ENCODE measurements at places on chromosomes 11 and 22.

DNA sequence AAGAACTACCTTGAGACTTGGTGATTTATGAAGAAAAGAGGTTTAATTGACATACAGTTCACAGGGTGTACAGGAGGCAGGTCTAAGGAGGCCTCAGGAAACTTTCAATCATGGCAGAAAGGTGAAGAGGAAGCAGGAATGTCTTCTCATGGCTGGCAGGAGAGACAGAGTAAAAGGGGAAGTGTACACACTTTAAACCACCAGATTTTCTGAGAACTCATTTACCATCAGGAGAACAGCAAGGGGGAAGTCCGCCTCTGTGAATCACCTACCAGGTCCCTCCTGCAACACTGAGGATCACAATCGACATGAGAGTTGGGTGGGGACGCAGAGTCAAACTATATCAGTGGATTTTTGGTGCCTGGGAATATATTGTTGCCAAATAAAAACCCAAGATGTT lies 40.3 kb upstream of the OR5D13 start:
- no peak for DNase-seq

- DNase-seq = no peak
Measured at GRCh38 chr11:128581561-128582272, 5.6 kb downstream of the ETS1 start.

DNA sequence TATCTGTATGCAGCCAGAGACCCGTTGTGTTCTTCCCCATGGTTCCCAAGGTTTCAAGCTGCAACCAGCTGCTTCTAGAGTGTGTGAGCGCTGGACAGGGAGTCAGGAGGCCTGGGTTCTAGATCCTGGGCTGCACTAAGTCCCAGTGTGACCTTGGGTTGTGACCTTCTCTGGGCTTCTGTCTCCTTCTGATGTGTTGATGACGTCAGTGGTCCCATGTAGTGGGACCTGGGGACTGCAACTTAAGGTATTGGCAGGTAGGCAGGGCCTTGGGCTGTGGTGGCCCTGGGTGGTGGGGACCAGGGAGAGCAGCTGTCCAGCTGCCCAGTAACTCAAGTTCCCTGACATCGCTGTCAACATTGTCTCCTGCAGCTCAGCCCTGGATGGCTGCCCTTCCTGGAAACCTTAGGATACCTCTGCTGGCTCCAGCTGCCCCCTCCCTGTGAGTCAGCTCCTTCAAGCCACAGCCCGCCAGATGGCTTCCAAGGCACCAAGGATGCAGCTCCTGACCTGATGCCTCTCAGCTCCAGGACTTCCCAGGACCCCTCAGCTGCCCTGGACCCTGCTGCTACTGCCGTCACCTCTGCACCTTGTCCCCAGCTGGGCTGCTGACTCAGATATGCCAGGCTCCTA lies 1.3 kb upstream of the PVALB start:
- no peak for DNase-seq

- no peak for DNase-seq
Measured at GRCh38 chr11:7490535-7490934, 5.2 kb downstream of the OLFML1 start.

GRCh38 chr22:36913427-36914389 lies at the start of gene CSF2RB:
CSF2RB (plus strand) TSS chr22:36913628; CDS start chr22:36922208, 8,580 bp downstream.
- peak; percentile 16 for DNase-seq

GRCh38 chr11:110069158-110069737 lies 23.9 kb upstream of the ZC3H12C start:
- DNase-seq = no peak

DNA sequence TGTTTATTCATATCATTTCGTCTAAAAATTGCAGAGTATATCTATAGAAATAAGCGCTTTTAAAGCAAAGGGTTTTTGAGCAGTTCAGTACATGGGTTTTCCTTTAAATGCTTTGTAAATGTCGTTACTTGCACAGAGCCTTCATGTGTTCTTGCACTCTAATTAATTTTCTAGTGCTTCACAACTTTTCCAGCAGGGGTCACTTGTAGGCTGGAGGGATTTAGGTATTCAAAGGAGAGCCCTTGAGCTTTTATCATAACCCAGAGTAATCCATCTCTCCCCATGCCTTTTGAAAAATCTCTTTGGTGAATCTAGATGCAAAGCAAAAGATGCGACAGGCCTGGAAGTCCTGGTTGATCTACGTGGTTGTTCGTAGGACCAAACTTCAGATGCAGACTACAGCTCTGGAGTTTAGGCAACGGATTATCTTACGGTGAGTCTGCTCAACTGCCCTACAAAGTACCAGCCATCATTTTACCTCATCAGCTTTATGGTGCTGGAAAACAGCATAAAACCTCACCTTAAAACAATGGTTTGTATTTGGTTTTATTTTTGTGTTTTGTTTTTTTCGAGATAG lies 60.4 kb downstream of the SFI1 start:
- peak; percentile 45 for DNase-seq

DNA sequence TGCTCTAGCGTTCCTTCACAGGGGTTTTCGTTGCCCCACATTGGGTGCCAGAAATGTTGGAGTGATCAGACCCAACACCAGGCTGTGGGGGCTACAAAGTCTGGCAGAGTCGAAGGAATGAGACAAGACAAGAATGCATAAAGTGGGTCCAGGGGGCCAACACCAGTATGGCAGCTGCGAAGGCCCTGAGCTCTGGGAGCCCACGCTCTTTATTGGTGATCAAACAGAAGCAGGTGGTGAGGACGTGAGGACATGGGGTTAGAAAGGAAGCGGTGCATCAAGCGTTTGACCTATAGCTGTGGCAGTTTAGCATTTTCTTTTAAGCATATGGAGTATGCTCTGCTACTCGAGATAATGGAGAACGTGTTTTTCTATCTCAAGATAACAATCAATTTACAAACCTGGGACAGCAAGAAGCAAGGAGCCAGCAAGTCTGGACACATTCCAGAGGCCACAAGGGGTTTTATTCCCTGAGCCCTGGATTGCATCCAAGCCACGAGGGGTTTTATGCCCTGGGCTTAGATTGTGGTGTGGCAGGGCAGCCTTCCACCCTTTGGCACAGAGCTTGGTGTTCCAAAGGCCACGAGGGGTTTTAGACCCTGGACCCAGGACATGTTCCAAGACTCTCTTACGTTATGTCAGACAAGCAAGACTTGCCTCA lies 3.9 kb upstream of the DNAJB13 start:
- no peak for DNase-seq

DNA sequence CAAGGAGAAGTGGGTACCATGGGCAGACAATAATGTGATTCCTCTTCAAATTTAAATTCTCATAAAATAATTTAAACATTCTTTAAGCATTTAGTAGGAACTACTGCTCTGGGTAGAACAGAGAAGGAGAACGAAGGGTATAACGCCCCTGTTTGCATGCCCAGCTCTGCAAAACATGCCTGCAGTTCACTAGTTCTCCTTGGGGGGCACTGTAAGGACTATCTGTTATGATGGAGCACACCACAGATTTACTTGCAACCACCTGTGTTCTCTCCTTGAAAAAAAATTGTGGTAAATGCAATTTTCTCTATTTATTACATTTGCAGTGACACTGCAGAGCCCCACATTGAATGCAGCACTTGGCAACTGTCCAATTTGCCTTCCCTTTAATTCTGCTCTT lies 100.3 kb downstream of the GUCY1A2 start:
- DNase-seq = no peak

DNA sequence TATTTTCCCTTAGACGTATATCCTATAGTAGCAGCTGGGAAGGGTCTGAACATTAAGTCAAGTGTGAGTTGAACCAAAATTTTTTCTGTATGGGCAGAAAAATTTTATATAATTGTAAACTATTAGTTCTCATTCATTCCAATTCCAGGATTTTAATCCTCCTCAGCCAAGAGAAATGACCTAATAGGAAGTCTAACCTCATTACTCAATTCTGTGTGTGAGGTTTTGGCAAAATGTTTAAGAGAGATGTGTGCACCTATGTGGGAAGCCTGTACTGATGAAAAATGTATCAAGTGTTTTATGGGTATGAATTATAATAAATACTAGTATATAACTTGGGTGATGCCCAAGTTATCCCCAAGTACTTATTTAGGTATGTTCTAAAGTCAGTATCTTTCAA lies 311.6 kb upstream of the PITPNB start:
- no peak for DNase-seq

GRCh38 chr11:44758983-44759382 lies 32.2 kb downstream of the TSPAN18 start:
- DNase-seq = no peak

DNA sequence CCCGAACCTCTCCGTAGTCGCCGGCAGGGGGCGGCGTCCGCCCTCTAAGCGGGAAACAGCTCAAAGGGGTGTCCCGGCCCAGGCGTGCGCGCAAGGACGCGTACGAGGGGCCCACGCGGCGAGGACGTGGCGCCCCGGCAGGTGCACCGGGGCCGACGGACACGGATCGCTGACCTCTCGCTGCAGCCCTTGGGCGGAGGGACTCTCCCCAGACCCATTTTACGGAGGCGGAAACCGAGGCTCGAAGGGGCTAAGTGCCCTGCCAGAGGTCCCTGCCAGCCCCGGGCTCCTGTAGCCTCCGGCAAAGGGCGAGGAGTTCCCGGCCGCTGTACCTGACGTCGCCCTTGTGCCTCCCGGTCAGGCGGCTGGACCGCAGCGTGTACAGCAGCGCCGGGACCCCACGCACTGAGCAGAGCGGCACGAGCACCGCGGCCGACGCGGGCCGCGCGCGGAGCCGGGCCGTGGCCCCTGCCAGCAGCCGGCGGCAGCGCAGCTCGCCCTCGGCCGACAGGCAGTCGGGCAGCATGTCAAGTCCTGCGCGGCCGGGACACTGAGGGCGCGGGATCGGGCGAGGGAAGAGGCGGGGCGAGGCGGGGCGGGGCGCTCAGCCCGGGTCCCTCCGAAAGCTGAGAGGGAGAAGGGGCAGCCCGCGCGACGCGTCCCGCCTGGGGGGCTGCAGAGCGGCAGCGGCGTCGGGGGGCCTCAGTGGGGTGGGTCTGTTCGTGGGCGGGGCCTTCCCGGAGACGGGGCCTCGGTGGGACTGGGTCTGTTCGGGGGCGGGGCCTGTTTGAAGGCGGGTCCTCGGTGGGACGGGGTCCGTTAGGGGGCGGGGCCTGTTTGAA lies at the start of gene NUDT8:
TSS of gene NUDT8 (minus strand) at position 552 of the 842 bp plus-strand sequence. CDS start at position 526, 26 bp downstream.
- peak; percentile 89 for DNase-seq

DNA sequence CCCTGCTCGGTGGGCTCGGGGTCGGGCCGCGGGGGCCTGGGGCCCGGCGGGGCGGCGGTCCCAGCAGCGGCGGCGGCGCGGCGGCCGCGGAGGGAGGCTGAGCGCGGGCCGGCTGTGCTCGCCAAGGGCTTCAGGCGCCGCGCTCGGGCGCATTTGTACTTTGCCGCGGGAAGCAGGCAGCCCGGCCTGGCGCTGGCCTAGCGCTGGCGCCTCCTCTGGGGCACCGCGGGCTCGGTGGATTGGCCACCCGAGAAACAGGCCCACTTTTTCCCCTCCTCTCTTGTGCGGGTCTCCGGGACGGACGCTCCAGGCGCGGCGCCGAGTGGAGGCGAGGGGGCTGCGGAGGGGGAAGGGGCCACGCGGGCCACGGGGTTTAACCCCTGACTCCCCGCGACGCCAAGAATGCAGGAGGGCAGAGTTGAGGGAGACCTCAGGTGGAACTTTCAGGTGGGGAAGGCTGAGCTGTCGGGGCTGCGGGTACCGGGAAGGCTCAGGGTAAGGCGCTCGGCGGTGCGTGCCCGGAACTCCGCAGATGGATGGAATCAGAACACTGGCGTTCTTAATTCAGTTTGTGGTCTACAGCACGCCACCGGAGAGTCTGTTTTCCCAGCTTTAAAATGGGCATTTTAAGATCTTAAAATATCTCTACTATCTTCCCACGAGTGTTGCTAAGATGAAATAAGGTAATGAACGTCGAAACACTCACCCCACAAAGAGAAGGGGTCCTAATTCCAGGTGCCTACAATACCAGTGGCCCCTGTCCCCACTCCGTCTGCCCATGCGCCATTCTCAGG lies at the start of gene CHRDL2:
TSS of gene CHRDL2 (minus strand) at position 126 of the 794 bp plus-strand sequence. CDS start 538 bp downstream, outside the sequence.
- DNase-seq = no peak

- DNase-seq = no peak
Measured at GRCh38 chr11:22602504-22602903, 23.1 kb downstream of the FANCF start.

- DNase-seq = peak; percentile 51
Measured at GRCh38 chr11:93740031-93740729, 1.1 kb downstream of the TAF1D start.

DNA sequence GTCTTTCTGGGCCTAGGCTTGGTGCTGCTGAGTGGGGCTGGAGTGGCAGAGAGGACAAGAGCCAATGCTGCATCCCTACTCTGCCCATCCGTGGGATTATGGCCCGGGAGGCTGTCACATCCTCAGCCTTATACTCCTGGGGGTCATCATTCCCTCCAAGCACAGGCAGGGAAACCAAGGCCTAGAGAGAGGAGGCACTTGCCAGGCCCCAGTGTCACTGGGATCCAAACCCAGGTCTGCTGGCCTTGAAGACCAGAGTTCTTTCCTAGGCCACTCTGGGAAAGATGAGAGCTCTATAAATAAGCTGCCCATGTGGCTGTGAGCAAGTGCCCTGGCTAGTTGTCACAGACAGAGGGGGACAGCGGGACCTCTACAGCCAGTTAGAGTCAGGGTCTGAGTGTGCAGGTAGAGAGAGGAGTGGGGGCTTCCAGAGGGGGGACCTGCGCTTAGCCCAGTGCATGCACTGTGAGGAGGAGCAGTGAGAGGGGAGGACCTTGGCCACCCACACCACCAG lies 4.8 kb downstream of the RELT start:
- DNase-seq = no peak

- DNase-seq = no peak
Measured at GRCh38 chr11:117221775-117222517, 9.9 kb downstream of the PCSK7 start.

- no peak for DNase-seq
Measured at GRCh38 chr22:34886812-34887211, 179.1 kb upstream of the ISX start.

DNA sequence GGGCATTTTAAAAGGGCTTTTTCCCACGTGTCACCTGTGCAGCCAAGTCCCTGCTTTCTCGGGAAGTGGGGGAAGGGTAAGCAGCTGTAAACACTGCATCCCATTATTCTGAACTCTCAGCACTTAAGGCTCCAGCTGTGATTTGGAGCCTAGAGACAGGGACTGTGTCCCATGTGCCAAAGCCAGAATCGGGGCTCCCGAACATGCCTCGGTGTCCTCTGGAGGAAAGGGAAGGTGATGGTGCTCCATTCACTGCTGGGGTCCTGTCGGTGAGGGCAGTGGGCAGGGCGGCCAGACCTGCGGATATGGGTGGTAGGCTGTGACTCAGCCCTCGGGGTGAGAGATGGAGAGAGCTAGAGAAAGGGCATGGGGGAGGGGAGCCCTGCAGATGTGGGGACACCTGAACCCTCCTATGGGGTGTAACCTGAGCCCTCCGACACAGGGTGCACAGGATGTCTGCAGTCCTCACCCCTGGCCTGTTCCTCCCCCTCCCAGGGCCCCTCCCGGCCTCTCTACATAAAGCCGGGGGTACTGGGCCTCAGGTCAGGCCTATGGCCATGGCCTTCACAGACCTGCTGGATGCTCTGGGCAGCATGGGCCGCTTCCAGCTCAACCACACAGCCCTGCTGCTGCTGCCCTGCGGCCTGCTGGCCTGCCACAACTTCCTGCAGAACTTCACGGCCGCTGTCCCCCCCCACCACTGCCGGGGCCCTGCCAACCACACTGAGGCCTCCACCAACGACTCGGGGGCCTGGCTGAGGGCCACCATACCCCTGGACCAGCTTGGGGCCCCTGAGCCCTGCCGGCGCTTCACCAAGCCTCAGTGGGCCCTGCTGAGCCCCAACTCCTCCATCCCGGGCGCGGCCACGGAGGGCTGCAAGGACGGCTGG lies 31.8 kb downstream of the CAPN1 start:
- no peak for DNase-seq

Measured in CD4-positive, alpha-beta T cell treated with Interleukin-21 for 1 hour (primary cell).